ENCODE measurements at places on chromosomes 12 and 14.
A peak's percentile ranks its signal among the peaks of the same experiment; 100 is the strongest.

DNA sequence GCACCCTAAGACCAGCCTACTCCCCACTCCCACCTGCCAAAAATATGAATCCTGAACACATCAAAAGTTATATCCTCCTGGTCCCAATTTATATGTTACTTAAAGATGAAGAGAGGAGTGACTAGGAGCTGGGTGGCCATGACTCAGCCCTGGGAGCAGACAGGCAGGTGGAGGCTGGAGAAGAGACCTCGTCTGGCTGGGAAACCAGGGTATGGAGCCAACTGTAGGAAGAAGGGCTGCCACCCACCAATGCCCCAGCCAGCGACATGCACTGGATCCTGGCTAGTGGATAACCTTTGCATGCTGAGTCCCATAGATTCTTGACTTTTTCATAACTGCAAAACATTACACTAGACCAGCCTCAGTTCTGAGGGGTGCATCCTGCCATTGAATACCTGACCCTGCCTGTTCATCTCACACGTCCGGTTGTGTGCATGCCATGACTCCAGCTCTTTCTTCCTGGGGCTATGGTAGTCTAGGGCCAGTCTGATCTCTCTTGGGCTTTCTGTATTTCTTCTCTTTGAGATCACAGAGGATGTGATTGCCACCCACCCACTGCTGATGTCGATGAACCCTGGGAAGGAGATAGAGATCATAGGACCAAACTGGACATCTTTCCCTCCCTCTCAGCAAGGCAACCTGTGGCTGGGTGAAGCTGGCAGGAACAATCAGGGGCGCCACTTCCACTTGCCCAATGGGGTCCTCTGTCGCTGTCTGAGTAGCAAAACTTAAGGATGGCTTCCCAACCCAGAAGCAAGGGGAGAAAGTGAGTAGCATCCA, 69.6 kb upstream of the DDX11 start:
- no peak for DNase-seq

DNA sequence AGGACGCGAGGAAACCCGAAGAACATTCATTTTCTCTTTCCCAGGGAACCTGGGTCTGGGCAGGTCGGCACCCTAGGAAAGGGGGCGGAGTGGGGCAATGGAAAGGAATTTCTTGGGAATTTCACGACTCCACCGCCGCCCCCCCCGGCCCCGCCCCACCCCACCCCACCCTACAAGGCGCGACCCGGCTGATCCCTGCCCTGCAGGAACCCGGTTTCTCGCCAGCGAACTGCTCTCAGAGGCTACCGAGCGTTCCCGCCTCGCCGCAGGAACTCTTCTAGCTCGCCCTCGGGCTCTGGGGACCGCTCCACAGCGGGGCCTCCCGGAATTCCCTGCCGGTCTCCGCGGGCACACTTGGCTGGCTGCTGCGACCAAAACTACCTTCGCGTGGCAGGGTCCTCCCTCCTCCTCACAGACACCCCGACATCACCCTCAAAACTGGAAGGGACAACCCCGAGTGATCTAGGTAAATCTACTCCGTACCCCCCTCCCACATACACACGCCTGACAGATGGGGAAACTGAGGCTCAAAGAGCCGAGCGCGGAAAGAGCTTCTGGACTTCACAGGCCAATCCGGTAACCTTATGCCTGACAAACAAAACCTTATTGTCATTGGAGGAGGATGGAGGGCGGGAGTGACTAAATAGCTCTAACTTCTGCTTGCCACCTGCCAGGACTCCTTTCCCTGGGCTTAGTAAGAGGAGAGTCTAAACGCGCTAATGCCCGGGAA, 785 bp upstream of the ACTN1 start:
- DNase-seq = peak; percentile 2

DNA sequence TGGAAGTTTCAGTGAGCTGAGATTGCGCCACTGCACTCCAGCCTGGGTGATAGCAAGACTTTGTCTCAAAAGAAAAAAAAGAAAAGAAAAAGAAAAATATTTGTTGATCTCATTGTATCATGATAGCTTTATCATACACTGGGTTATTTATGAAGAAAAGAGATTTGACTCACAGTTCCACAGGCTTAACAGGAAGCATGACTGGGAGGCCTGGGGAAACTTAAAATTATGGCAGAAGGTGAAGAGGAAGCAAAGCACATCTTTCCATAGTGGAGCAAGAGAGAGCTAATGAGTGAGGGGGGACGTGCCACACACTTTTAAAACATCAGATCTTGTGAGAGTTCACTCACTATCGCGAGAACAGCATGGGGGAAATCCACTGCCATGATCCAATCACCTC, 72.7 kb upstream of the FUT8 start:
- DNase-seq = no peak

- DNase-seq = no peak
Observed at GRCh38 chr12:122355706-122356105, 66.8 kb downstream of the CLIP1 start.

DNA sequence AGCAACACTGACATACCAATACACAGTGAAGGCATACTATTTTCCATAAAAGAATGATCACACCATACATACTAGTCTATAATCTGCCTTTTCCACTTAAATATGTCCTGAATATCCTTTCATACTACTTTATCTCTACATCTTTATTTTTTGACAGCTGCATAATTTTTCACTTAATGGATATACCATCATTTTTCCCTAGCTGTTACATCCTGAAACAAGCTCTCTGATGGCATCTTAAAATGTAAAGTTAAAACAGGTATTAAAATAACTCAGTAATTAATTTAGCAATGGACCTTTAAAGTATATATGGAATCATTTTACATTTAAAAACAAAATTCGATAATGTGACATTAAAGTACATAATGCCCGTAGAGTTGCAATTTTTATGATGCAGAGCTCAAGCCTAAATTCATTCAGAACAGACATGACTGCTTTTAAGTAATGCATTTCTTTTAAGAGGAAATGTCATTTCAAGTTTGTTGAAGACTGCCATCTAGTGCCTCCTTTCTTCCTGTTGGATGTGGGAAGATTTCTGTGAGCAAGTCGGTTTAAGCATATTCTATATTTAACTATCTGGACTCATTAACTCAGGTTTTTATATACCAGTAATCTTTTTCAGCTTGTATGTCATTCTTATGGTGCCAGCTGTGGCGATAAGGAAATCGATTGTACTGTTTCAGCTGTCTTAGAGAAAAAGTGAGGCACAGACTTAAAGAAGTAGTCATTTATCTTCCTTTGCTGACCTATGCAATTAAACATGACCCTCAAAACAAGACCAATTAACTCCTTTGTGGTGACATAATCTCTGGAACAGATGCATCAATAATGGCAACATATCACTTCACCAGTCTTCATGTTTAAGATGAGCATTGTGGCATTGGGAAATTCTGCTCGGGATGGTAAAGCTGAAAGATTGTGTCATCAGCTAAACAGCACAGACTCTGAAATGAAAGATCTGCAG, 20.3 kb downstream of the PRICKLE1 start:
- DNase-seq = peak; percentile 62

GRCh38 chr14:71856199-71856919, 75.9 kb upstream of the RGS6 start:
- no peak for DNase-seq

GRCh38 chr12:58774731-58775130, 145.6 kb downstream of the LRIG3 start:
- no peak for DNase-seq

DNA sequence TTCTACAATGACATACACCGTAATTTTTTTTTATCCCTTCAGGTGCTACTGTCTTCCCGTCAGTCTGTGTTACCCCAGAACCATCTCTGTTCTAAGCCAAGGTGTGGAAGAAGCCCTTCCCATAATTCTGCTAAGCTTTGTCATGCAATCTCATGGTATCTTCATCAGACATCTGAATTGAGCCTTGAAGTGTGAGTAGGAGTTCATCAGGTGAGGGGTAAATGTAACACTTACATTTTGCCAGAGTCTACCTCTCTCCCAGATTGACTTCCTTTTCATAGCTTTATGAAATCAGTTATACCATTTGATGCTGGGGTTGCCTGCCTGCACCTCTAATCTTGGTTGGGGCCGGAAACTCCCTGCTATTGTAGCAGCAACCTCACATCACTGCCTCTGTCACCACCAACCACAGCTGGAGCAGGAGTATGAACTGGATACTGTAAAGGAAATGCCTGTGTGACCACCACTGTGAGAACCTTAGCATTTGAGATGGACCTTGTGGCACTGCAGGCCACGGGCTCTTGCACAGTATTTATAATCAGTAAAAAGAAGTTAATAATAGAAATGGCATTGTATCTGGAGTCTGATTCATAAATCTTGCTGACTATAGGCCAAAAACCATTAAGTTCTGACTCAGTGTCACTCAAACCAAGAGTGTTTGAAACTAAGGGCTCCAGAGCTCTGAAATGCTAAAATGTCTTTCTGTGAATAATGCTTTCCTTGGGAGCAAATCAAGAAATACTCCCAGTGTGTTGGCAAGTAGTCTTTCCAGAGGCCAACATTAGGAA, 58.7 kb upstream of the STK38L start:
- no peak for DNase-seq

DNA sequence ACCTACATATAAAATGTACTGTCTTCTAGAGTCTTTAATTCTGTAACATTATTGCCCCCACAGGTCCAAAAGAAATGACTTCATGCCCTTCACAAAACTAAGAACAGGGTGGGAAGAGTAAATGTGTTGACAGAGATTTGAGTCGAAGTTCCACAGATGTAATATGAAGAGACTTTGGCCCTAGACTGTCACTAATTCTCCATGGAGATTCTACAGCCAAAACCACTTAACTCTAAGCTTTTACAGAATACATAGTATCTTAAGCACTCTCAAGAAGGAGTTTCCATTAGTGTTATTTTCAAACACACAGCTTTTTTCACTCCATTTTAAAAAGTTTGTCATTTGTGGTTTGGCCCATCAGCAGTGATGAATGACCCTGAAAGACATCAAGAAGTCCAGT, 56.3 kb downstream of the ABCC9 start:
- no peak for DNase-seq

DNA sequence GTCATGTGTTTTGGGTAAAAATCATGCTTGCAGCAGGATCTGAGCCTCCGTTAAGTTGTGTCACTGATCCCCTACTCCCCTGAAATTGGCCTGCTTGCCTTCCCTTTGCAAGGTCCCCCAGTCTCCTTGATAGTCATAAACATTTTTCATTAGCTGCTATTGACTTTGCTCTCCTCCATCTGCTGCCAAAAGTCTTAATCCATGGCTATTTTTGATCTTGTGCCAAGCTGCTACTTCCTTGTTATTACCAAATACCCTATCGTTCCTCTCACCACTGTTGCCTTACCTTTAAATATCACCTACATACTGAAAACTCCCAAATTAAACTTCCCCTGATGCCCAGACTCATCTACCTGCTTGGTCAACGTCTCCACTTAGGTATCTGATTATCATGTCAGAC, 148.3 kb downstream of the PHLDA1 start:
- DNase-seq = no peak

- no peak for DNase-seq
Observed at GRCh38 chr14:71190770-71191374, 283.6 kb downstream of the PCNX1 start.

DNA sequence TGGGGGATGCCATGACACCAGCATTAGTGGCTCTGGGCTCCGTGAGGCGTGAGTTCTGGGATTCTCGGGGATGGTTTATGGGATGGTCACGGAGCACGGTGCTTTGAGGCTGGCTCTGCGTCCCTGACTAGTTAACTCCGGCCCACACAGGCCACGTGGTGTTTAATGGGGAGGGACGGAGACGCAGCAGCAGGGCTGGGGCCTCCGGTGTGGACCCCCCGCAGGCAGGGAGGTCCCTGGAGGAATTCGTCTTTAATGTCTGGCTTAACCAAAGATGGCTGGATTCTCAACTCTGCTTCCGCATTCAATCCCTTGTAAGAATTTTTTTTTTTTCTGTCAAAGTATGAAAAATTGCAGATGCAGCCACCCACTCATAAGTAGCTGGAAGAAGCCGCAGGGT, 86.4 kb upstream of the RFLNA start:
- no peak for DNase-seq

DNA sequence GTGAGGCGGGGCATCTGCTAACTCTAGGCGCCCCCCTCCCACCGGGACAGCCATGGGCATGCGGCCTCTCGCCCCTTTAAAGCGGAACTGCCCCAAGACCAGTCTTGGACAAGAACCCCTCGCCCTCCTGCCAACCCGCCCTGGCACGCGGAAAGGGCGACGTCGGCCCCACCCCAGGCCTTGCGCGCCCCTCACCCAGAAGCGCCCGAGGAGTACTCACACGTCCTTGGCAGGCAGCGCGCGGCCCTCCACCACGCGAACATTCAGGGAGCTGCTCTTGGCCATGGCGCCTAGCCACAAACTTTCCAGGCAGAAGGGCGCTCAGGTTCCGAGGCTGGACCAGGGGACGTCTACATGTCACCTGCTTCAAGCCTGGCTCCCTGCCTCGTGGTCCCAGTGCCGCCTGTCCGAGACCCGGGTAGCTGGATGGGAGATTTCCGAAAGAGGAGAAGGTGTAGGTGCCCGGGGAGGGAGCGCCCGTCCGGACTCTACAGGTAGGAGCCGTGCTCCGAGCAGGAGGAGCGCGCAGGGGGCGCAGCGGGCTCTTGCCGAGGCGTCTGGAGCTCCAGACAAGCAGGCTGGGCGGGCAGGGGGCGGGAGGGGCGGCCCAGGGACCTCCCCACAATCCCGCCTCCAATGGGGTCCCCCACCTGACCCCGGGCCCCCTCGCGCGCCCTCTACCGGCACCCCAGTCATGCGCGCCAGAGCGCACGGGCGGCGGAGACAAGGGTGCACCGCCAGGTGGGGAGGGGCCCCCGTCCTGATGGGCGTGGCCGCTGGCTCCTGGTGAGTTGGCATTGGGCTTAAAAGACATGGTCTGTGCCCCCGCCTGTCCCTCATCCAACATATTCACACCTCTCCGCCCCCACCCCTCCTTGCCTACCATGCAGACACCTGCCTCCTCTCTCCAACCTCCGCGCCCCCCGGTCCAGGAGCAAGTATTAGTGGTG, at the start of gene RASAL1:
Gene RASAL1 (minus strand): TSS at position 584 of the 950 bp plus-strand sequence. CDS start 299 bp downstream, at position 285.
- peak; percentile 27 for DNase-seq

DNA sequence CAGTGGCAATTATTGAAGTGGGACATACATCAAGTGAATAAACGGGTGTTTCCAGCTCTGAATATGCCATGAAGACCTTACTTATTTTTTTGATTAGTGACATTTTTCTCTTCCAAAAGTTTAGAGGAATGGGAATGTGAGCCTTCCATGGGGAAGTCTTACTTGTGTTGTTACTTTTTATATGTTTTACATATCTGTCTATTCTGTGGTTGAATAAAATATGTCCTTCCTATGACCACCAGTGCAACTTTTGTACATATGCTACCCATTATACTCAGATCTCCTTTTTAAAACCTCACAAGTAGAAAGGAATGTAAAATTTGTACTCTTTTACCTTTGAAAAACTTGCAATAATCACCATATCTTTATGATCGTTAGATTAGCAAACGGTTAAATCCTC, 132.7 kb downstream of the MSRB3 start:
- no peak for DNase-seq

DNA sequence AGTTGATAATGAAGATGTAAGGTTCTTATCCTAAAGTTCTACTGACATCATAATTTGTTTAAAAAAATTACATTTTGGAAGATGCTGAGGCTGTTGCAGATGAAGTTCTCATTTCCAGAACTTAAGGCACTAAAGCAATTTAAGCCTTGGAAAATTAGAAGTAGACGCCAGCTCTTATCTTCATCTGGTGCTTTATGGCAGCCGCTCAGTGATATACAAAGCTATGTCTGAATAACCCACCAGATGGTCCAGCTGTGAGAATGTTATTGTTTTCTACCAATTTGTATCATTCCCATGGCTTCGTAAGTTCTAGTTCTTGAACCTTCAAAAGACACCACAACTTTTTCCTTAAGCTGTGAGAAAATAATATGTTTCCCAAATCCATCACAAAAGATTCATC, 212.1 kb upstream of the ARID2 start:
- DNase-seq = no peak

GRCh38 chr14:90491221-90491885, 94.5 kb downstream of the CALM1 start:
- peak; percentile 83 for DNase-seq

- no peak for DNase-seq
Observed at GRCh38 chr12:121806009-121806545, 2.3 kb downstream of the SETD1B start.
